Effector CD8-positive, alpha-beta T cell (primary cell): ENCODE measurements at places on chromosomes 11 and 22.

GRCh38 chr11:59833602-59834001 lies 11.7 kb downstream of the CBLIF start:
- no peak for DNase-seq

GRCh38 chr11:12286606-12287005 lies 90.8 kb upstream of the PARVA start:
- DNase-seq, result no peak

DNA sequence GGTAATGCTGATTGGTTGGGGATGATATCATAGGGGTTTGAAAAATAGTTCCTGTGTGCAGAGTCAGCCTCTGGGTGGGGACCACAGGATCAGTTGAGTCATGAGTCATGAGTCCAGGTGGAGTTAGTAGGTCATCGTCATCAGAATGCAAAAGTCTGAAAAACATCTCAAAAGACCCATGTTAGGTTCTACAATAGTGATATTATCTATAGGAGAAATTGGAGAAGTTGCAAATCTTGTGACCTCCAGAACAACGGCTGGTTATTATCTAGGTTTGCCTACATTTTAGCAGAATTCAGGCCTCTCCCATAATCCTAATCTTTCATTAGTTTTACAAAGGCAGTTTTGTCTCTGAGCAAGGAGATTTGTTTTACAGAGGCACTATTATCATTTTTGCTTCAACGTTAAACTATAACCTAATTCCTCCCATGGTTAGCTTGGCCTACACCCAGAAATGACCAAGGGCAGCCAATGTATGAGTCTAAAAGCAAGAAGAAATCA lies 38.9 kb downstream of the MS4A2 start:
- DNase-seq, result no peak

DNA sequence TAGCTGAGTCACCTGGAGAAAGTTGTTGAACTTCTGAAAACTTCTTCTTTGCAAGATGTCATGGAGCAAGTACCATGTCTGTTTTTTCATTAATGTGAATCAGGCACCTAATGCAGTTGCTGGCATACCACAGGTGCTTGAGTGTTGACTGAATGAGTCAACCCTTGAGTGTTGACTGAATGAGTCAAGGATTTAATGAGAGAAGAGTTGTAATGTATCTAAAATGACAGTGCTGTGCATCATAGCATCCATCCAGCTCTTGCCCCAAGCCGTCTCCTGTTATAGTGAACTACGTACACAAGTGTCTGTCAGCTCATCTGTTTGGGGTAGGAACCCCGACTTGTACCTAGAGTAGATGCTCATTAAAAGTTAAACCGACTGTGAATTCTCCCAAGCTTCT lies 93.1 kb downstream of the CWC15 start:
- no peak for DNase-seq

DNA sequence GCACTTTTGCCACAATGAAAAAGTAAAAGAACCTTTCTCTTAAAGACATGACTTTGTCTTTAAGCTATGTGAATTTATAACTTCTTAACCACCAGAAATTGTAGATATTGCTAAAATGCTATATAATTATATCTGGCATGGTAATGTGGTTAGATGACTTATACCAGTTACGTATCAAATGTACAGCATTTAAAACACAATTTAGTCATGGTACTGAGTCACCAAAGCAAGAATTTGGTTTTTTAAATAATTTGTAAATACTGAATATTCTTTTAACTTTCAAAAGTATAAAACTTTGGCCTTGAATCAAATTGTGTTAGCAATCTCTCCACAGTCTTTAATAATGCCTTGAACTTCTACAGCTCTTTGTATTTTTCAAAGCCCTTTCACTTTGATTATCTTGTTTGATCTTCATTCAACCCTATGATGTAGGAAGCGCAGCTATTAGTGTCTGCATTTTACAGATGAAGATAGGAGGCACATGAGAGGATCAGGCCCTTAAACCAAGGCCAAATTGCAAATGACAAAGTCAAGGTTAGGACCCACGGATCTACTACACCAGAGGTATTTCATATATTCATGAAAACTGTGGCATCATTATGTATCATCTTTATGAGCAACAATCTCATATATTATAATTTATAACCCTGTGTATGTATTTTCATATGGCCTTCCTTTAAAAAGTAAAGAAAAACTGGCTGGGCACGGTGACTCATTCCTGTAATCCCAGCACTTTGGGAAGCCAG lies 4.4 kb upstream of the SYTL2 start:
- no peak for DNase-seq

DNA sequence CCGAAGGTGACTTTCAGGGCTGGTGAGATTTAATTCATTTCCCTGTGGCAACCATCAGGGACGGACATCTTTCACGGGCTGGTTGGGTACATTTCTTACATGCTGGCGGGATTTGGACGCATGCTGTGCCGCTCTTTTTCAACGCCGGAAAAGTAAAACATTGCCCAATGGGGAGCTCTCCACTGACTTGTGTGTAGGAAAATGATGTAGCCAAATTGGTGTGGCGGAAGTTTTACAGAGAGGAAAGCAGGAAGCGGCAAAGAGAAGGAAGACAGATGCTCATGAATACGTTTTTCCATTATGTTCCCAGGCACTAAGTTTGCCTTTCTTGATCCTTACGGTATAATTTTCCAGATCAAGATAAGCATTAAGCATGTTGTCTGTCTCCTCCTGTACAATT lies 375.8 kb downstream of the NTM start:
- no peak for DNase-seq

DNA sequence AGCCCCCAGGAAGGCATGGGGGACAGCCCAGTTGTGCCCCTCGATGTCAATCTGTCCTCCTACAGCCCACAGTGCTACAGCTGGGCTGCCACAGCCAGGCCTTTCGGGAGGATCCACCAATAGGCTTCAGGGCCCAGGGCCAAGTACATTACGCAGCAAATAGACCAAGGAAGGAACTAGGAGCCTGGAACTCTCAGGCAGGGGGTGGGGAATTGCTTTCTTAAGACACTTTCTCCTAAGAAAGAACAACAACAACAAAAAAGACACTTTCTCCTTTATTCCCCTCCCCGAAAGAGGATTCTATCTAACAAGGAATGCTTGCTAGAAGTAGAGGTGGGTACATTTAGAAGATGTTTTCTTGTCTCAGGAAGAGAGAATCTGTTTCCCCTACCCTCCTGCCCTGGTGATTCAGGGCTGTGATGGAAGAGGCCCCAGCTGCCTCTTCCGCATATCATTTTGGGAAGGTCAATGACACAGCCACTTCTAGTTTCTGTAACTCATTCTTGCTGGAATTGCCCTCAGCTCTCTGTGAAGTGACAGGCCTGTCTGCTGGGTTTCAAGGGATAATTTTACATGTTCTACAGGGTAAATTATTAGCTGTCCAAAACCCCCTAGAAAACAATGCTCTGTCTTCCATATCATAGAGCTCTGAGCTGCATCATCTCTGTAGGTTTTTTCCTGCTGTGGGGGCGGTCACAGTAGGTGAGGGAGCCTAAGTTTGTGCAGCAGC lies 6.0 kb upstream of the MALAT1 start:
- no peak for DNase-seq

DNA sequence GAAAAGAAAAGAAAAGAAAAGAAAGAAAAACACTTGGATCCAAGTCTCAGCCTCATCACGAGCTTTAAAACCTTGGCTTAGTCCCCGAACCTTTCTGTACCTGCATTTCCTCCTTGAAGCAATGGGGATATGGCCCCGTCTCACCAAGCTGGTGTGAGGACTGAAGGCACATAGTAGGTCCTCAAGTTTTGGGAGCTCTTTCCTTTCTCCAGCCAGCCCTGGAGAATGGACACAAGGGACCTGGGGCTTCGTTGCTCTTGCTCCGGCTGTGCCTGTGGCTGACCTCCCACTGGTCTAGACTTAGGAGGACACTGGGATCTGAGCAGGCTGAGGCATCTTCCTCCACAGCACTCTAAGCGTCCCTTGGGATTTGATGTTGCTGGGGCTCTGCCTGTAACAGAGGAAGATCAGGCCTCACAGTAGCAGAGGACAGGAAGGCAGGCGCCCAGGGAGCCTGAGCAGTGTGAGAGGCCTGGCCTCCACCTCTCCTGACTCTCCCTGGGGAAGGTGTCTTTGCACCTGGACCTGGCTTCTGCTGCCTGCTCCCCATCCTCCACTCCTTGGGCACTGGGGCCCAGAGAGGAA lies 32.8 kb downstream of the KCNC1 start:
- no peak for DNase-seq

DNA sequence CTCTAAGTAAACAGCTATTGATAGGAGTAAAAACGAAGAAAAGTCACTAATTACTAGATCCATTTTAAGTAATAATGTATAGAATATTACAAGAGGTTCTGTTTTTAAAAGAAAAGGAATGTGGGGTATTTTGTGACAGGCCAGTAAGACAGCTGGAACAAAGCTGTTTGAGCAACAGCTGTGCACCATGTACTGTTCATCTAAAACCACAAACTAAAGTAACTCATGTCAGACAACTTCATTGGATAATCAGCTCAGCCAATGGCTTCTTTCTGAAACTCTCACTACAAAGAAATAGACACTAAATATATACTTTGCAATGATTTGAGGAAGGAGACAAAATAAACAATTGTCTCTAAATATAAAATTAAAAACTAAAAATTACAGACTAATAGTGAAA lies 16.1 kb downstream of the RRAS2 start:
- DNase-seq, result no peak

GRCh38 chr11:90134478-90135003 lies at the start of gene NAALAD2:
Gene NAALAD2, plus strand, starts transcription at chr11:90134663. Its CDS starts 96 bp downstream, at chr11:90134759.
- no peak for DNase-seq

GRCh38 chr11:112037527-112037926 lies 12.3 kb downstream of the DLAT start:
- no peak for DNase-seq
